Regular cardiac myocyte (primary cell): ENCODE measurements at places on chromosomes 12 and 14. TPM values are rescaled to one million over a fixed set of nuclear protein-coding genes. Genes with fewer than 3 reads are reported as not detected.

Gene SIX6
- not detected in 2 replicates for total RNA-seq

Gene TRPV4
- 1.2 and 1.7 TPM in 2 replicates for total RNA-seq

Gene PROX2
- not detected in 2 replicates for total RNA-seq

Gene CARMIL3
- not detected in 2 replicates for total RNA-seq

Gene SSPN
- total RNA-seq, result 6.7 and 12.1 TPM in 2 replicates

Gene DTX1
- total RNA-seq, result under 0.01 and 0.28 TPM in 2 replicates

Gene MIP
- total RNA-seq, result 0.19 TPM in 1 of 2 replicates, not detected in the other

Gene GON7
- 9.0 and 16.5 TPM in 2 replicates for total RNA-seq

Gene MFAP5
- 124 and 311 TPM in 2 replicates for total RNA-seq

Gene ANKRD33
- under 0.01 and 0.38 TPM in 2 replicates for total RNA-seq

Gene SLC41A2
- 17.1 and 41.2 TPM in 2 replicates for total RNA-seq

Gene ANO6
- total RNA-seq, result 44.5 and 72.7 TPM in 2 replicates

Gene AMN
- under 0.01 and 0.56 TPM in 2 replicates for total RNA-seq

Gene GSC
- 0.38 and 0.85 TPM in 2 replicates for total RNA-seq

Gene TFCP2
- 9.9 and 14.6 TPM in 2 replicates for total RNA-seq

Gene DDX11
- 17.5 and 28.9 TPM in 2 replicates for total RNA-seq

Gene JKAMP
- 106 and 120 TPM in 2 replicates for total RNA-seq

Gene ZNF385A
- 0.77 and 1.7 TPM in 2 replicates for total RNA-seq

Gene DPPA3
- total RNA-seq, result not detected in 2 replicates

Gene CACNA2D4
- total RNA-seq, result under 0.01 and 0.38 TPM in 2 replicates
